Left kidney (tissue), 8 donors: ENCODE measurements at places on chromosomes 11 and 22. TPM values are rescaled to one million over a fixed set of nuclear protein-coding genes. Genes with fewer than 3 reads are reported as not detected.

- no peak for DNase-seq
These were observed 5.0 kb downstream of the MMP8 start for GRCh38 chr11:102719620-102720277.

GRCh38 chr11:104570078-104570701 is 328.1 kb downstream of the CASP12 start:
- DNase-seq: no peak

Gene GRM5
- 0.13 TPM for polyA plus RNA-seq

Gene GAB4
- polyA plus RNA-seq: not detected
